Stimulated activated CD8-positive, alpha-beta memory T cell treated with anti-CD3 and anti-CD28 coated beads, Interleukin-4, amount 100 ng/mL, for 4 hours (primary cell): ENCODE measurements at places on chromosomes 5 and 9.

- no peak for DNase-seq
These were observed 34.7 kb downstream of the CSNK1G3 start for GRCh38 chr5:123546657-123547056.

- DNase-seq = peak; percentile 70
These were observed 5.1 kb downstream of the MGAT4B start for GRCh38 chr5:179801304-179802206.

DNA sequence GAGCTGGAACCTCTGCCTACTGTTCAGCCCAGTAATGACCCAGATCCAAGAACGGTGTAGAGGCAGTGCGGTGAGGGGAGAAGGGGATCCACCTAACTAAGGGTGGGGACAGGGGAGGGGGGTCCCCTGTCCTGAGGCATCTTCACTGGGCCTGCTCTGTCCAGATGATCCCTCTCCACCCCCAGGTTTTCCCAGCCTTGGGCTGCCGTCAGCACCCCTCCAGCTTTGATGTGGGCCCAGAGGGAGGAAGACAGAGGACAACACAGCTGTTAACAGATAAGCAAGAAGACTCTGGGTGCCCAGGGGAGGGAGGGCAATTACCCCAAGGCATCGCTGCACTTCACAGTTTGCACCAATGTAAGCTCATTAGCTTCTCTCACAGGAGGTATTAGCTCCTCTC lies 19.3 kb downstream of the BICD2 start:
- no peak for DNase-seq

DNA sequence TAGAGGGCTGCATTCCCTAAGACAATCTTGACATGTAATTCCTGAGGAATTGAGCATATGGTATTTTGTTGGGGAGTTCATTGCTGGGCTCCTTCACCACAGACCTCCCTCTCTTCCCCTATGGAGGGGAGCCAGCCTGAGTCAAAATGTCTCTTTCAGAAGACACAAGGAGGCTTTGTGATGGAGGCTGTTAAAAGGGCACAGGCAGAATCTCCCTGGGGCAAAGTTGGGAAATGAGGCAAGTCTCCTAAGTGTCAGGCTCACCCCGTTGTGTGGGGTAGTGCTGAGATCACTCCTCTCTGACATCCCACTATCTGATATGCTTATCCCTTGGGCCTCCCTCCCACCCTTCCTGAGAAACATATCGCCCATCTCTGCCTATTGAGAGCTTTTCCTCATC lies 30.6 kb downstream of the GFRA3 start:
- no peak for DNase-seq

GRCh38 chr5:137714946-137715345 lies 20.9 kb downstream of the KLHL3 start:
- no peak for DNase-seq

DNA sequence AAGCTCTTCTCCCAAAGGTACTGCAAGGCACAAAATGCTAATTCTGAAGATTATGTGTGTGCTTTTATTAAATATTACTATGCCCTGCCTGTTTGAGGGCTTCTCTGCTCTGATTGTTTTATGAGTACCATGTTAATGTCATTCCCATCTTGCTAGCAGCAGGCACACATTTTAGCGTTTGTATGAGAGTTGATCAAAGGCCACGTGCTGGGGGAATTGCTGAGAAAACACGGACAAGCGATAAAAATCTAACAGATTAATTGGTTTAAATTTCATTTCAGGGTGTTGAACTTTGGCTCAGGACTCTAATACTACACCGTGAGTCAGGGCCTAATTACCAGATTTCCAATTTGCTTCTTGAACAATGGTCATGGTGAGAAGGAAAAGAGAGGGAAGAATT lies 298.4 kb downstream of the EBF1 start:
- DNase-seq = no peak

- no peak for DNase-seq
These were observed 41.9 kb upstream of the TEX48 start for GRCh38 chr9:114723931-114724330.

- DNase-seq = no peak
These were observed 5.3 kb upstream of the ERAP2 start for GRCh38 chr5:96871027-96871399.

GRCh38 chr9:133960568-133961129 lies 31.5 kb downstream of the VAV2 start:
- no peak for DNase-seq

GRCh38 chr9:106621313-106622163 lies 241.4 kb upstream of the ZNF462 start:
- DNase-seq = no peak

DNA sequence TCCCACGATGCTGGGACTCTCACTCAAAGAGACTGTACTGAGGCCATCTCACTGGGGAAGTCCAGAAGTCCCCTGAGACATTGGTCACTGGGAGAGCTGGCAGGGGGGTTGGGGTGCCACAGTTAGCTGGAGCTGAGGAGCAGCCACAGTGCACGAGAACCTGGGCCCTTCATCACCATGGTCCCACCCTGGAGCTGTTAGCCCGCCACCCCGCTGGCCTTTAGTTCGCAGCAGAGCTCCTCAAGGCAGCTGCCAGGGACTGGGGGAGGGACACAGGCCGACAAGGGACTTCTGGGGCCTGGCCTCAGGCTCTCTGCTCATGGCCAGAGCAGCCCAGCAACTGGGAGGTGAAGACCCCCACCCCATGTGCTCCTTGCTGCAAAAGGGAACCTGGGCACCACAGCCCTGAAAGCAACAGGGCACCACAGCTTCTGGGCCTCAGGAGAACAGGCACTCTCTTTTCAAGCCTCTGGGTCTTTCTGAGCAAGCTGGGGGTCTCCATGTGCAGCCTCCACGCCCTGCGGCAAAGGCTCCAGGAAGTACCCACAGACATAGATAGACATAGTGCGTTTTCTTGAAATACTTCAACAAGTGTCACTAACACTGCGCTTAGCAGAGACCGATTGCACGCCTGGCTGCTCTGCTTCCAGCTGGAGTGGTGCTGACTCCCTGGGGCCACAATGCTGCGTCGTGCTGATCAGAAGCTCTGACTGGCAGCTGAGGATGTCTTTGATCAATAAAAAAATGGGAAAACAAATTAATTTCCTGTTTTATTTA lies 46.0 kb downstream of the VAV2 start:
- no peak for DNase-seq

- DNase-seq = no peak
These were observed 16.0 kb downstream of the ANXA6 start for GRCh38 chr5:151141535-151141934.

GRCh38 chr9:134192951-134193731 lies 28.8 kb upstream of the RNU6ATAC start:
- no peak for DNase-seq

DNA sequence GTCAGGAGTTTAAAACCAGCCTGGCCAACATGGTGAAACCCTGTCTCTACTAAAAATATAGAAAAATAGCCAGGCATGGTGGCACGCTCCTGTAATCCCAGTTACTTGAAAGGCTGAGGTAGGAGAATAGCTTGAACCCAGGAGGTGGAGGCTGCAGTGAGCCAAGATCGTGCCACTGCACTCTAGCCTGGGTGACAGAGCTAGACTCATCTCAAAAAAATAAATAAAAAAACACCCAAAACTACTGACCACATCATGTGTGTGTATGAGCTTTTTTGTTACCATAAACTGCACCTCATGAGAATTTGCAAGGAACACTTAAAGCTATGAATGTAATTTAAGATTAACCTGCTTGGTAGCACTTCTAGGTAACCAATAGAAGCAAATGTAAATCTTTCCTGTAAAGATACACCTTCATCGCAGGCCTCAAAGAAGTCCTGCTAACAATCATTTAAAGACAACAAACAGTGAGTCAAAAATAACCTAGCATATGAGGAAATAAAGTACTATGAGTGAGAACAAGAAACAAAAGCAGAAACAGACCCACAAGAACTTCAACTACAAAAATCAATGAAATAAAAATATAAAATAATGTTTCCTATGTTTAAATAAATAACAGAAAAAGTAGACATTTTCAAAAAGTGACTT lies 13.0 kb downstream of the SLC38A9 start:
- no peak for DNase-seq

GRCh38 chr9:14107977-14108376 lies 206.0 kb downstream of the NFIB start:
- no peak for DNase-seq

DNA sequence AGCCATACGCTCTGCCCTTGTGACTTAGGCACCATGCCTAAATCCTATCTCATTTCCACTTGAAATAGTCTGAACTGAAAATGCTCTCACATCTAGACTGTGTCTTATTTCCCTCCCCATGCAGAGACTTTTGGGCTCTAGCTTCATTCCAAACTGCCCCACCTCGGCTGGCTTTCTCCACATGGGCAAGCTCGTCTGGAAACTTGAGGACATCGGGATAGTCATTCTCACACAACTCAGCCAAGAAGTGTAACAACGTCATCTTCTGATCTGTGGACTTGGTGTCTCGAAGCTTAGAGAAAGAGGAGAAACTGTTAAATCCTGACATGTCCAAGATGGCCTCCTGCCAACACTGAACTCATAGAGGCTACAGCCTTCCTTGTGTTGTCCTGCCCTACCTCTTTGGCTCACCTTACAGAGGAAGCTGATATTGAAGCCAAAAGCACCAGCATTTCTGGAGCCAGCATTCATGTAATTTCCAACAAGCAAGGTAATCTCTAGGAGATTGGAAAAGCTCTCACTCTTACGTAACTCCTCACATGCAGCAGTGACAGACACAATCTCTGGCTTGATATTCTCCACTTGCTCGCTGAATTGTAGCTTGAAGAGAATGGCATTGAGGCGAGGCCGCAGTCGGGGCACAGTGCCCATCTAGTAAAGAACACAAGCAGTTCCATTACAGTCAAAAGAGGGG lies 39.6 kb downstream of the PCDHGC5 start:
- no peak for DNase-seq

DNA sequence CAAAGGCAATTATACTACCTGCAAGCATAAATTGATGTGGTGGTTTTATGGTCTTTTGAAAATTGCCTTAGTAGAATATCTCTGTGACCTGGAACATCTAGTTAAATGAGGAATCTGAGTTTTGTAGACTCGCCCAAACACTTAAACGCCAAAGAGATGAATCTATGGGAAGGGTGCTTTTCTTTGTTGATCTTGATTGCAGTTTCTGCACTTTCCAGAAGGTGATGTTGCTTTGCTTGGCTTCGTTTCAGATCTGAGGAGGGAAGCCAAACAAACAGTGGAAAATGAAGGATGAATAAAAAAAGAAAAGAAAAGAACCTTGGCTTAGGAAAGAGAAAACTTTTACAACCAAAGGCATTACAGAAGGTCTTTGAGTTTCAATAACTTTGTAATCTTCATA lies 1021.2 kb downstream of the NR2F1-AS1 start:
- no peak for DNase-seq

GRCh38 chr5:108111736-108112135 lies 270.2 kb downstream of the FBXL17 start:
- no peak for DNase-seq

- no peak for DNase-seq
These were observed 29.3 kb downstream of the PLAC8L1 start for GRCh38 chr5:146076028-146076427.

DNA sequence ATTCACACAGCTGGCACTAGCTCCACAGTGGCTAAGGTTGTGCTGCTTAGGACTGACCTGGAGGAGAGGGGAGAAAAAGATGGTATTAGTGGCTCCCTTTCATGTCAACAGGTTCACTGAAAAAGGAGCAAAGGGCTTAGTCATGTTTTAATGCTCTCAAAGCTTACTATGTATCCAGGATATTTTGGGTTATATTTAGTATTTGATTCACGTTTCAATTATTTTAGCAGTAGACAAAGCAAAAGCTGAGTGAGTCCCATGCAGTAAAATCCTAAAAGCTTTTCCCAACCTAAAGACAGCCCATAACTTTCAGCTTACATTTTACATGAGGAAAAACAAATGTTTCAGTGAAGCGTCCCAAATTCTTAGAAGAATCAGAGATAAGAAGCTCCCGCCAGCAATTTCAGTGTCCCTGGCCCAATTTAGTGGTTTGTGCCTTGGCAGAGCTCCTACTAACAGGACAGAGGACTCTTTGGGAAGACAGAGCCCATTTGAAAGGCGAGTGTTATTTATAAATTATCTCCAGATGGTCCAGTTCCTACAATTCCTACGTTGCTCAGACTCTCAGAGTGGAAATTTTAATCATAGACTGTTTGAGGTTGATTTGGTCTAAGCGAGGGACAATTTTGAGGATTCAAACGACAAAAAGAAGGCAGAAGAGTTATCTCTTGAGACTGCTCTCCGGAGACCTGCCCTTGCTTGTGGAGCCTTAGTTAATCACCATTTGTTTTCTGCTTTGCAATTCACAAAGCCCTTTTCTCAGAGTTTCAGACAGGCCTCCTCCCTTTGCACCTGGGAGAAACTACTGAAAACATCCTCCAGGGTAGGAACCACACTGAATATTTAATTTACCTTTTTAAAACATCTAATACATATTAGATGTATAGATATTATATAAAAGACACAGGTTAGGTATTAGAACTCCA lies 225.0 kb upstream of the ANKRD55 start:
- DNase-seq = no peak

- DNase-seq = no peak
These were observed 72.2 kb downstream of the CERT1 start for GRCh38 chr5:75439276-75439675.

DNA sequence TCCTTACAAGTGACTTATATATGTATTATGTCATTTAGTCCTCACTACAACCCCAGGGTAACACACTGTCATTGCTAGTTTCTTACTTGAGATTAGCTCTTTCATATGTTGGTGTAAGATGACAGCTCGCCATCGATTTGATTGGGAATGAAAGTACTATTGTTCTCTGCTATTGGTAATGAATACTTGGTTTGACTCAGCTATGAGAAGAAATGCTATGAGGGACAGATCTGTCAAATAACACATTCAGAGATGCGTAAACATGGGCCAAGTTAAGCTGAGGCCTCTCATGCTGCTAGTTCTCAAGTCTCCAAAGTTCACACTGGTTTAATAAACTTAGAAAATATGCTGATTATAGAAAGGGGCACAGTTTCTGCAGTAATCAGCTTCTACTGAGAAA lies 142.7 kb downstream of the SGCD start:
- DNase-seq = no peak

- no peak for DNase-seq
These were observed 50.1 kb downstream of the AMBP start for GRCh38 chr9:114027863-114028465.
